ENCODE measurements at places on chromosomes 3 and 15.

DNA sequence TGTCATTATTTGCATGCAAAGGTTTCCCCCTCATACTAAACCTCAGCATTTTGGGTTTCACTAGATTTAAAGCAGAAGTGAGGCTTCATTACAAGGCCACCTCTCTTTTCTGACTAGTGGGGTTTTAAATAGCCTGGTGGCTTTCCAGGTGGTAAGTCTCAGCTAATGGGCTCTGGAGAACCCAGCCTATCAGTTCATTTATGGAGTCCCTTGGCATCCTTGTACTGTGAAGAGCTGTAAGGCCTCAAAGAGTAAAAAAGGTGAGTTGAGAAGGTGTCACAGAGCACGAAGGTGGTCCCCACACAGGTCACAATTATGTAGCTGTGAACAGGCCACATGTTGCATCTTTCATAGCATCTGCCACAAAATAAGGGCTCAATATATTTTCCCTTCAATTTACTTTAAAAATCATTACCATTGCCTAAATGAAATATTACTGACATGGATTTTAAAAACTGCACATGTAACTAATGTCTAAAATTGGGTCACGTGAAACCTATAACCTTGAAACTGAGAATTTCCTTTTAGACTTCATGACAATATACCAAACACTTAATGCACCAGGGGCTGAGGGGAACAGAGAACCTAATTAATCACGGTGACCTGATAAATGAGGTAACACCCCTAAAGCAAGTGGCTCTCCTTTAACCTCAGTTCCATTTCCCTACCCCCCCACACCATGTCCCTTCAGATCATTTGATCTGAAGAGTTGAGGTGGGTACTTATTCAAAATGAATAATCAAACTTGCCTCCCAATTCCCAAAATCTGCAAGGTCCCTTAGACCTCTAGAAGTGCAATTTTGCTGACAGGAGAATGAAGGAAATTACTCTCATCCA is 1.3 kb downstream of the NGLY1 start:
- no peak for DNase-seq

DNA sequence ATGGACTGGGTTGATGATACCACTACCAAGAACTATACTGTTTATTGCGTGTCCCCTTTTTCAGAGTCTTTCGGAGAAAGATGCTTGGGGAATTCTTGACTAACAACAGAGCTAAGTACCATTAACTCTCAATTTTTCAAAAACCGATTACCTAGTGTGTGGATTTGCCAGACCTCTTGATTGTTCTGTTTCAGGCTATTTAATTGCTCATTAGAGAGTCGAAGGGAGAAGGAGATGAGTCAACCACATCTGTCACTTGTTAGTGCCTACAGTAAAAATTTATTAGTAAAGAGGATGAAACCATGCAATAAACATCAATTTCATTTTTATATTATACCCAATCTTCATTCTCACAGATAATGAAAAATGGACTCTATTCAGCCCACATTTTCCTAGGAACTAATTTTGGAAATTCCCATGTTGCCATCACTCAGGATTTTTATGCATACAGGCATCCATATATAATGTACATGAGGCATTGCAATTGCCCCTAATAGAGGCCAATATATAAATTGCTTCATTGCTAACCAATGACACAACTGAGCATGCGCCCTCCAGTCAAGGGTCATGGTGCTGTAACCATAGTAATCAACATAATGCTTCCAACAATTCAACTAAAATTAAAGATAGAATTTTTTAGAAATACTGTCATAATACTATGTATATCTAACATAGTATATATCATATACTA is 541.7 kb downstream of the TBL1XR1 start:
- no peak for DNase-seq

GRCh38 chr15:63288778-63289378 is 11.5 kb downstream of the APH1B start:
- peak; percentile 59 for DNase-seq

DNA sequence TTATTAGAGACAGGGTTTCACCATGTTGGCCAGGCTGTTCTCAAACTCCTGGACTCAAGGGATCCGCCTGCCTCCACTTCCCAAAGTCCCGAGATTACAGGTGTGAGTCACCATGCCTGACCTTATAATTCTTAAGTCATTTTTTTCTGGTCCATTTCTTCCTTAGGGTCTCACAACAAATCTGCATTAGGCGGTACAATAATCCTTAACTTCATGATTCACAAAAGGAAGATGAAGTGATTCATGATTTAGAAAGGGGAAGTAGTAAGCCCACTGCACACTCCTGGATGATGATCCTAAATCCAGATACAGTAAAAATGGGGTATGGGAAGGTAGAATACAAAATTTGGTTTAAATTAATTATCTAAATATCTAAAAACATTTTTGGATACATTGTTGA is 45.0 kb upstream of the TKT start:
- no peak for DNase-seq

DNA sequence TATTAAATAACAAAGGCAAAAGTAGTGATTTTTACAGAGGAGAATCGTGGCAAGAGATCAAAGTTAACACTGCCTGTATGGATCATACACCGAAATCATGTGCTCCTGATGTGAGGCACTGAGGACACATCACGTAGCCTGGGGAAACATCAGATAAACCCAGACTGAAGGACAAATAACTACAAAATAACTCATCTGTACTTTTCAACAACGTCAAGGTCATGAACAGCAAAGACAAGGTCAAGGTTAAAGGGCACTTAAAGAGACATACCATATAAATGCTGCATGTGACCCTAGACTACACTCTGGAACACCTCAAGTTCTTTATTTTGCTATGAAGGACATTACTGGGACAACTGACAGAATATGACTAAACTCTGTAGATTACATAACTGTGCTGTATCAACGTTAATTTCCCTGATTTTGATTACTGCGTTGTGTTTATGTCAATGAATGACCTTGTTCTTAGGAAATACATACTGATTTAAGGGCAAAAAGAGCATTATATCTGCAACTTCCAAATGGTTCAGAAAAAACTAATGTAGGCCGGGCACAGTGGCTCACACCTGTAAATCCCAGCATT is 48.1 kb downstream of the CHSY1 start:
- DNase-seq, result no peak

Data from NCI-H1092 treated with DMSO at 0.1 percent for 48 hours (cell line).